ENCODE measurements at places on chromosomes 1 and 21.
A peak's percentile ranks its signal among the peaks of the same experiment; 100 is the strongest.

DNA sequence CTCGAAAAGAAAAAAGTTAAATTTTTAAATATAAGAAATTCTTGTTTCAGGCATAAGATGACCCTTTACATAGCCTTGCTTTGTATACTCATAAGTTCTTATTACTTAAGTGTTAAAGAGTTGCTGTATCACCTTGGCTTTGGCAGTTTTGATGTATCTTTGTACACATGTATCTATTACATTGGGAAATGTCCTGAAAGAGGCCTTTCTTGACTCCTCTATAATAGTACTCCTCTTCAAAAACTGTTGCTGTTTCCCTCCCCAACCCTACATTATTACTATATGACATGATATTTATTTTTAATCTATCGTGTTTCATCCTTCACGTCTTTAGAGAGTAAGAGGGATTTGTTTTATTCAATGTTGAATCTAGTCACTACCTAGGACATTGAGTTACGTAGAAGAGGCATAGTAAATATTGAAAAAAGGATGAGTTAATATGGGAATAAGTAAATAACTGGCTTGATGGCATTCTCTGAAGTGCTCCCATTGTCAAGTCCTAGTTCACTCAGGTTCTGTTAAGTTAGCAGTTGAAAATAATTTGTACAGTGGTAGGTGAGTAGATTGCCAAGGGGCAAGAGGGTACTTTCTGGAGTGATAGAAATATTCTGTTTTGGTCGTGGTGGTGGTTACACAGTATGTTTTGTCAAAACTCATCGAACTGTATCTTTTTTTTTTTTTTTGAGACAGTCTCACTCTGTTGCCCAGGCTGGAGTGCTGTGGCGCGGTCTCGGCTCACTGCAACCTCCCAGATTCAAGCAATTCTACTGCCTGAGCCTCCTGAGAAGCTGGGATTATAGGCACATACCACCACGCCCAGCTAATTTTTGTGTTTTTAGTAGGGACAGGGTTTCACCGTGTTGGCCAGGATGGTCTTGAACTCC, 8.2 kb downstream of the THRAP3 start:
- no peak for DNase-seq

DNA sequence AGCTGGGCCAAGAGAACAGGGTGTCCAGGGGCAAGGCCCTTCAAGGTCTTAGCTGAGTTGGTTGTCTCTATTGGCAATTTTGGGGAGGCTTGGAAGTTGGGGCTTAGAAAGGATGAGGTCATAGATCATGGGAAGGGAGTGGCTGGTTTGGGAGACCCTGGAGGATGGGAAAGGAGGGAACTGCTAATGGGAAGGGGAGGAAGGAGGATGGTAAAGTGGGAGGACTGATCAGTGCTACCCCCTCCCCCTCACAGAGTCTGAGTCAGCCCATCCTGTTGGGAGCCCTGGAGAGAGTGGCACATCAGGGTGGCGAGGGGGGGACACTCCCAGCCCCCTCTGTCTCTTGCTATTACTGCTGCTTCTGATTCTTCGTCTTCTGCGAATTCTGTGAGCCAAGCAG, 5.1 kb downstream of the EFNA4 start:
- DNase-seq: no peak

DNA sequence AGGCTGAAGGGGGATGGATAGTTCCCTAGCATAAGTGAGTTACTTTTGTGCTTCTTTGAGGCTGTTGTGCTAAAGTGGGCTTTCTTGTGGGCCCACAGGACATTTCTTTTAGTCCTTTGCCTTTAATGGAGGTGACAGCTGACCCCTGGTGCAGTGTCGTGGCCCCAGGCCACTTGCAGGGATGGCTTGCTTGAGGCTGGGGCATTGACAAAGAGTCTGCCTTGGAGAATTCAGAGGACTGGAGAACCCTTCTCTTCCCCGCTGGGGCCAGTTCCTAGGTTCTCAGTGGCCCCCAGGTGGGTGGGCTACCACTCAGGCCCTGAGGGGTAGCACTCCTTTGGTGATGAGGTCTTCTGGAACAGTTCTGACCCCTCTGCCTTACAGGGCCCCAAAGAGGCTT, 12.8 kb downstream of the ABCG1 start:
- DNase-seq: no peak

- DNase-seq: no peak
Measured at GRCh38 chr1:93615582-93616150, 66.0 kb downstream of the BCAR3 start.

- DNase-seq: peak; percentile 30
Measured at GRCh38 chr1:36350659-36351226, 27.3 kb upstream of the EVA1B start.

DNA sequence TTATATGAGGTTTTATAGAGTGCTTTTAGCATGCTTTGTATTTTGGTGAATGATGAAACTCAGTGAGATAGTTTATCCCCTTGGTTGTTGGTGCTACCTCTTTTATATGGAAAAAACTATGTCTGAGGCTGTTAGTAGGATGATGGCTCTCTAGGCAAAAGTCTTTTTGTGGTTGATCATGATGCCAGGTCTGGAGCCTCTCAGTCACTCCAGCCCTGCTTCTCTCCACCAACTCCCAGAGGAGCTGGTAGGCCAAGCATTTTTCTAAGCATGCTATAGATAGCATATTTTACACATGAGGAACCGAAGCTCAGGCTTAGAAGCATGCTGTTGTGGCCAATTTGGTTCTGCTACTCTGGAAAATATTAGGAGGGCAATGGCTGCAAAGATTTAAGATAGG, 82.2 kb downstream of the FMN2 start:
- no peak for DNase-seq

- DNase-seq: no peak
Measured at GRCh38 chr21:43689556-43690337, 29.2 kb upstream of the PDXK start.

- DNase-seq: no peak
Measured at GRCh38 chr1:14598498-14599182, at the start of gene KAZN. Gene KAZN (plus strand): TSS chr1:14598685.

DNA sequence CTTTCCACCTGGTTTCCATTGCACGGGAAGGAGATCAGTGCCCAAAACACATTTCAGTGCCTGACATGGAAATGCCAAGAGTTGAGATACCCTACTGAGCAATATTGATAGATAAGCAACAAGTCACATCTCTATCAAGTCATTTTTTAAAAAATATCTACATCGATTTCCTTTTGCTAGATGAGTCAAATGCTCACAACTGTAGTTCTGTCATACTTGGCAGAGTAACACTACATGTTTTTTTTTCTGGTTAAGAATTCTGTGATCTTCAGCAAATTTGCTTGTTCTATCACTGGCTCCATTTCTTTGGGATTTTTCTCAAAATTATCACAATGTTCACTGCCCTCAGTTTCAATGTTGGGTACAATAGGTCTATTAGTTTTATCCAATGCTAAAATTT, 145.4 kb downstream of the ZC3H11B start:
- no peak for DNase-seq

DNA sequence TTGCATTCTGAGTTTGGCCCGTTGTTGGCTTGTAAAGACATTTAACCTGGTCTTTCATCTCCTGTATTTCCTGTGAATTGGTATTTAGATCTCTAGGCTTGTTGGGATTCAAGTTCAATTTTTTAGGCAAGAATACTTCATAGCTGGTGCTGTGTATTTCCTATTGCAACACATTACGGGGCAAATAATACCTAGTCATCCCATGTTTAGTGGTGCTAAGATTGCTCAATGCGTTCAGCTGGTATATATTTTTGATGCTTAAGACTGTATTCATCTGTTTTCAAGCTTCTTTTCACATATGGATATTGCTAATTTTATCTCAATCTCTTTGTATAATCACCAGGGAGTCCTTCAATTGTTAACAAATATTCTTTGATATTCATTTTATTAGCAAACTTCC, 87.5 kb upstream of the ZBTB18 start:
- no peak for DNase-seq

- DNase-seq: no peak
Measured at GRCh38 chr1:90176530-90176929, 181.6 kb downstream of the ZNF326 start.

DNA sequence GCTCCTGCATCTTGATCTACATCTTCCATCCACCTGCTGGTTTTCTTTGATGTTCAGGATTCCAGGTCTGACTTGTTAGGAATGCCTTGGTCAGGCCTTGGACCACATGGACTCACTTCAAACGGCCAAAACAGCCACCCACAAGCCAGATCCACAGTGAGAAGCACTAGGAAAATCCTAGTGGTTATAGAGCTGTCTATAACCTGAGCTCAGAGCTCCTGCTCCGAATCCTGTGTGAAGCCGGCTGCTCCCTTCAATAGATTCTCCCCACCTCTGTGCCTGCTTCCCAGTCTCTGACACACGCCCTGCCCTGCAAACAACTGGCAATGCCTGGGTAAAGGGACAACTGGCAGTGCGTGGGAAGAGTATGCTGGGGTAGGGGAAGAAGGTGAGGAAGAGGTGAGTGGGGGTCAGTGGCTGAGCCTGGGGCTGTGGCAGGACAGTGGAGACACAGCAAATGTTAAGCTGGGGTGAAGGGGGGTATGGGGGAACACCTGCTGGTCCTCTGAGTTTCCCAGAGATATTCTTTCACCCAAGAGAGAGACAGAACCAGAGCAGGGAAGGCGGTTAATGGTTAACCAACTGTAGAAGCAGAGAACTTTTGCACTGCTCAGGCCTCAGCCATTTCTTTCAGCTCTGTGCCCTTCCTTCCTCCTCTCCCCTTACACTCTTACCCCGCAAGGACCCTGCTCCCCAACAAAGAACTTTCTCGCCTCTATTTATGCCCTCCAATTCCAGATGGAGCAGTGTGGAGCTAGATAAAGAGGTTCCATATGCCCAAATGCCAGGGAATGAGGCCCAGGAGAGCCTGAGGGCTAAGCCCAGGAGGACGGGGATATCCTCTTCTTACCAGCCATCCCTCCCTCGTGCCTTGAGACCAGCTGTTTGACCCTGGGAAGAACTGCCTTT, 4.5 kb downstream of the PLXNA2 start:
- DNase-seq: no peak

- no peak for DNase-seq
Measured at GRCh38 chr1:207031016-207031415, 1.5 kb downstream of the C1orf116 start.

DNA sequence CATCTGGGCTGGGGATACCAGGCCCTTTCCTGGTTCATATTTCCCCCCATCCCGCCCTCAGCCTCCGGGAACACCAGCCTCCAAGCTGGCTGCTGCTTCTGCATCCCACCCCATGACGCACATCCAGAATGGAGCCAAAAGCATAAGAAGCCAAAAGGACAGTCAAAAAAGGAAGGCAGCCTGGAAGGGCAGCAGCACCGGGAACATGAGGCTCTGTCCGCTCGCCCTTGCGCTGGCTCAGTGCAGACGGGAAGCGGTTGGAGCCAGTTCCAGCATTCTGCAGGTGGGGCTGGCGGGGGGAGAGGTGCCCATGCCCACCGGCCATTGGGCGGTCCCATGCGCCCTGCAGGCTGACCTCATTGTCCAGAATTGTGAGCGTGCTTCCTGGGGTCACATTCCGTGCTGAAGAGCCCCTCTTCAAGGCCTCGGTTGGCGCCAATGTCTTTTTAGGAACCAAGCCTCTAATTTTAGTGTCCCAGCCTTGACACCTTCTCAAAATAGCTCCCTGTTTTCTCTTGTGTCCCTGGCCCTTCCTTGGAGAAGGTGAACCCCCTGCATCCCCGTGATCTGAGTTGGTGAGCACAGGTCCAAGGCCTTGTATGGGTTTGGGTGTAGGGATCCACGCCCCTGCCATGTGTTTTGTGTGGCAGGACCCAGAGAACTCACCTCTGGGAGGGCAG, 28.4 kb upstream of the NPPB start:
- no peak for DNase-seq

All from activated naive CD4-positive, alpha-beta T cell (primary cell).